ENCODE measurements at places on chromosomes 7 and 10.

DNA sequence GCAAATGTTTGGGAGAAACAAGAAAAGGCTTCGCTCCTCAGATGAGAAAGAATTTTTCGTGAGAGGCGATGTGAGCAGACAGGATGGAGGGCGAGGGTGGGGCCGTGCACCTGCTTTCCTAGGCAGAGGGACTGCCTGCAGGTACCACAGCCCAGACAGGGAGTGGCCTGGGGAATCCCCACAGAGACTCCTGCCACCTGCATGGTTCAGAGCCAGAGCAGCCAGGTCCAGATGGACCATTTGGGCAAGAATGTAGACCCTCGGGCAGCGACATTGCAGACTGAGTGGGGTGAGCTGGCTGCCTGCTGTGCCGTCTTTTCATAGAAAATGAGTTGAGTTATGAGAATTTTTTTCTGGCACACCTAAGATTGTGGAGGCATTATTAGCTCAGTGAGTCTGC, 216.8 kb downstream of the SNX10 start:
- no peak for DNase-seq

DNA sequence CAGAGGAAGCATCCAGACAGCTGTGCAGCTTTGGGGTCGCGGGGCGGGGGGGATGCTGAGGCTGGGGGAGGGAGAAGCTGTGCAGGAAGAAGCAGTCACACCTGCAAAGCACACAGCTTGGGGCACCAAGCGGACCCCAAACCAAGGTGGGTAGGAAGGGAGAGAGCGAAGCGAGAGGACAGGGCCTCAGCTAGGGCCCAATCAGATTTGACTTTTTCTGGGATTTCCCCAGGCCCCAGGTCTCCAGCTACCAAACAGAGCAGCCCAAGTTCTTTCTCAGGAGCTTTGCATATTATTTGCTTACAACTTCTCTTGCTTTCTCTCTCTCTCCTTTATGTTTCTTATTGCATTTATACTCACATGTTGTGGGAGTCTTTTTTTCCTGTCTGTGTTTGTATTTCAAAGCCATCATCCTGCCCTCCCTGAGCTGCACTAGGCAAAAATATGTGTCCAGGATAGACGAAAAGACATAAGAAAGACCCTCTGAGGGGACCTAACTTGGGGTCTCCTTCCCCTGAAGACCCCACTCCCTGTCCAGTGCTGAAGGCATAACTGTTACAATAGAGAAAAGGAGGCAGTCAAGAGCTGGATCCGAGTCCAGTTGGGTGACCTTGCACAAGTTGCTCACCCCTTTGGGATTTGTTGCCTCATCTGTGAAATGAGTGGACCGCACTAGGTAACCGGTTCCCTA, 50.6 kb upstream of the SMNDC1 start:
- no peak for DNase-seq

- no peak for DNase-seq
Observed at GRCh38 chr10:118737603-118738302, 17.0 kb downstream of the CACUL1 start.

GRCh38 chr7:5200561-5201235, 10.7 kb downstream of the WIPI2 start:
- no peak for DNase-seq
